ENCODE measurements at places on chromosomes 16 and 17.

GRCh38 chr17:32127158-32127897 lies 15.0 kb upstream of the RHOT1 start:
- peak; percentile 39 for DNase-seq

- DNase-seq, result no peak
Observed at GRCh38 chr16:57807252-57807967, 5.1 kb upstream of the KIFC3 start.

- peak; percentile 91 for DNase-seq
Observed at GRCh38 chr17:7214300-7215135, 5.1 kb downstream of the DLG4 start.

DNA sequence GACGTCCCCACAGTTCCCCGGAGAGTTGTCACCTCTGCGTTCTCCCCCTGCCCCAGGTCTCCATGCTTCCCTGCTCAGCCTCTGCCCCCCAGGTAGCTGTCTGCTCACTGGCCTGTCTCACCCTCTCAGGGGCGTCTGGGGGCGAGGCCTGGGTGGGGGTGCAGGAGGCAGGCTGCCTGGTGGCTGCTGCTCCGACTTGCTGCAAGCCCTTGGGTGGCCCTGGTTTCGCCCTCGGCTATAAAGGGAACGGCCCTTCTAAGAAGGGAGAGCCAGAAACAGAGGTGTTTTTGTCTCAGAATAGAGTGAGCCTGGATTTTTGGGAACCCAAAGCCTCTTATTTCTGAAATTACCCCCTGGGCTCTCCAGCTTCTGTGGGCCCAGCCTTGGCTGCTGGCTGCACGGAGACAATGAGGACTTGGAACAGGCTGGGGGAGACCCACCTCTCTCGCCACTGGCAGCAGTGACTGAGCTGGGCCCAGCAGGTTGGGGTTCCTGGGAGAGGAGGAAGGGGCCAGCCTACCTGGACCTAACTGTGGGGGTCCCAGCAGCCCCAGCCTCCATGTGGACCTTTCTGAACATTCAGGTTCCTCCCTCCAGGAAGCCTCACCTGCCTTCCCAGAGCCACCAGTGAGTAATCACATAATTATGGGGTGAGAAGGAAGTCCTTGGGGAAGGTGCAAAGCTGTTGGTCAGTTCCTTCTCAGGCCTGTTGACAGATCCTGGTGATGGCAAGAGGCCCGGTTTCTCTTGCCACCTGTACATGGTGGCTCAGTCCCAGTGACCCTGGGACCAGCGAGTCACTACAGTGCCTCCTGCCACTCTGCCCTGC lies 15.5 kb upstream of the SPNS2 start:
- no peak for DNase-seq

GRCh38 chr17:66733759-66734158 lies 101.2 kb upstream of the CACNG5 start:
- no peak for DNase-seq

DNA sequence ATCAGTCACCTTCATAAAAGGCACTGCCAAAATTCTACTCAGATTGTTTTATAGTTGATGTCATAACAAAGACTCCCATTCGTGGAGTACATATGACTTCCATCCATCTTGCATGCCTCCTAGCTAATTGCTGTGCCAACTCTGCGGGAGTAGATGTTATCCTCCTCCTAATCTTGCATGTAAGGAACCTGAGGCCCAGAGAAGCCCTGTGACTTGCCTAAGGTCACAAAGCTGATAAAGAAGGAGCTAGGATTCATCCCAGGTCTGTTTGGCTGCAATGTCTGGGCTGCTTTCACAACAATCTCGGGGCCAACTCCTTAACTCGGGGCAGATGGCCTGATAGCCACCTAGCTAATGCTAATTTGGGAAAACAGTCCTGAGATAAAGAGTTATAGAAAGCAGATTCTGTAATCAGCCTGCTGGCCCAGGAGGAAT lies 87.3 kb downstream of the YPEL2 start:
- no peak for DNase-seq

- DNase-seq, result no peak
Observed at GRCh38 chr17:76386966-76387765, 2.8 kb downstream of the SPHK1 start.

GRCh38 chr16:22217890-22218730 lies 12.0 kb downstream of the EEF2K start:
- no peak for DNase-seq

- DNase-seq, result no peak
Observed at GRCh38 chr17:76844485-76844829, 23.7 kb upstream of the MGAT5B start.

DNA sequence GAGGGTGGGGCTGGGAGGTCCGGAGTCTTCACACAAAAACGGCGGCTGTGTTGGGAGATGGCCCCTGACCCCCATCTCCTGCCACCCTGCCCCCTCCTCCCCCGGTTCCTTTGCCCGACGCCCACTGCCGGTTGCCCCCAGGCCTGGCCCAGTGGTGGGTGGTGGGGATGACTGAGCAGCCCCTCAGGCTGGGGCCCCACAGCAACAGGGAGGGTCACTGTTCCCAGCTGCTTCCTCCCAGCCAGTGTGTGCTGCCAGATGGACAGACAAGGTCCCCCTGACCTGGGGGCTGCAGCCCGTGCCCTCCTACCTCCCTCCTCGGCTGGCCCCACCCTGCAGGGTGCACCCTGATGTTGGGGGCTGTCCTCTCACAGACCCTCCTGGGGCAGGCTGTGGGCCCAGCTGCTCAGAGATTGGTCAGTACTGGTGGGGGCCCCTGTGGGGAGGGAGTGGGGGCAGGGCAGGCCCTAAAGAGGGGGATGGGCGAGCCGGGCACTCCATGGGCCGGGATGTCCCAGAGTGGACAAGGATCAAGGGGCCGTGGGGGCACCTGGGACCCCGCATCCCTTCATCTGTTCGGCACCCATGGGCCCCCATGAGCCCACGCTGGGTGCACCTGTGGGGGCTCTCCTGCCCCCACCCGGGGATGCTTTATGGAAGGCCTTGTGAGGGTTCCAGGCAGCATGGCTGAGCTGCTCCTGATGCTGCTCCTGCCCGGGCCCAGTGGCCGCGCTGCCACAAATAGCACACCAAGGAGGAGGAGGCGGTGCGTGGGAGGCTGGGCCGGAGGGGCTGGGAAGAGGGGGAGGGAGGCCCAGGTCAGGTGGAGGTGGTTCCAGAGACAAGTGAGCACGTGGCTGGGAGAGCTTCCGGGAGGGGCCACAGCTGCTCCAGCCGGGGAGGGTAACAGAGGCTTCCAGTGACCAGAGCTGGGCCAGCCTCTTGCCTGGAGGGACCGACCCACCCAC lies 5.1 kb downstream of the C1QTNF8 start:
- peak; percentile 44 for DNase-seq

GRCh38 chr17:38851434-38851833 lies 2.1 kb downstream of the RPL23 start:
- no peak for DNase-seq

DNA sequence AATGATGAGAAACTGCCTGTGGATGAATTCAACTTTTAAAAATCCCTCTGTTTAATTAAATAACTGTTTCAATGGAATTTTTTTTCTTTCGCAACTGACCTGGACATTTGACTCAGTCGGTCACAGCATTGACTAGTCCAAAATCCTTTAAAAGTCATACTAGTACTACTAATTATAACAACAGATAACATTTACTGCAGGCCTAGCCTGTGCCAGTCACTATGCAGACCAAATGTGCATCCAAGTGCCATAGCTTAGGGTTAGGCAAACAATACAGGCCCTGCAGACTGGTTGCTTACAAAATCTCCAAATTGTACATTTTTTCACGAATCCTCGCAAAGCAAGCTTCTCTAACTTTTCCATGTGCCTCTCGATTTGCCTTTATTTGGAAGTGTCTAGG lies 56.6 kb downstream of the MYOCD start:
- no peak for DNase-seq
